NCI-H1930 (cell line): ENCODE measurements at places on chromosomes 6 and 20.

DNA sequence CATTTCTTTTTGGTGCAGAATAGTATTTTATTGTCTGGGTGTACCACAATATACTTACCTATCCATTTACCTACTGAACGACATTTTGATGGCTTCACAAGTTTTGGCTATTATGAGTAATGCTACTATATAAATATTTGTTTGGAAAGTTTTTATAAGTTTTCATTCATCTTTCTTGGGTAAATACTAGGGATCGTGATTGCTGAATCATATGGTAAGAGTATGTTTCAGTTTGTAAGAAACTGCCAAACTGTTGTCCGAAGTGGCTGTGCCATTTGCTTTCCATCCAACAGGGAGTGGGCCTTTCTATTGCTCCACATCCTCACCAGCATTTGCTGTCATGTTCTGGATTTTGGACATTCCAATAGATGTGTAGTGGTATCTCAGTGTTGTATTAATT is 104.2 kb downstream of the CDYL start:
- no peak for DNase-seq

- DNase-seq: no peak
These were observed 21.8 kb upstream of the MYLK2 start for GRCh38 chr20:31797364-31797763.

DNA sequence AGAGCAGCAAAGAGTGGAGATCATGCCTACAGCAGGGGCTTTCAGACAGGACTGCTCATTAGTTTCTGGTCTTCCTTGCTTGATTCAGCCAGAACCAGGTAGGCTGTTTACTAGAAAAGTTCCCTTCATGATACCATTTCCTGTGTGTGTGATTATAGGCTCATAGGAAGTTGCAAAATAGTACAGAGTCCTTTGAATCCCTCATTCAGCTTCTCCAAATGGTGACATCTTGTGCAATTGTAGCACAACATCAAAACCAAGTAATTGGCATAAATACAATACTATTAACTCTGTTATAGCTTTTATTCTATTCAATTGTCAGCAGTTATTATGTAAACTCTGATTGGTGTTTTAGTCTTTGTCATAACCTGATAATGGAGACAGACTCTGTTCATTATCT is 347.3 kb upstream of the CDH4 start:
- DNase-seq: no peak

DNA sequence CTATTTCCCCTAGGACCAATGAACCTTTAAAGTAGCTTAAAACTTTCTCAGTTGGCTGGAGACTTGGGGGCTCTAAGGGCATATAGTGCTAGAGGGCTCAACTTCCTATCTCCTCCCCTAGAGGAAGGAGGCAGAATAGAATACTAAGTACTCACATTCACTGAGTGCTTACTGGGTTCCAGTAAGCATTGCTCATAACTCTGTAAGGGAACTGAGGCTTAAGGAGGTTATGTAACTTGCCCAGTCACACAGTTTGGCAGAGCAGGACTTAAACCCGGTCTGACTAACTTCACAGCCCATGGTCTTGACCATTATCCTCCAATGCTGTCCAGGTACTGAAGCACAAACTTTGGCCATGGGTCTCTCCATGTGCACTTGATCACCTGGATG is 12.5 kb downstream of the SESN1 start:
- DNase-seq: no peak

GRCh38 chr6:152259234-152259633 is 377.9 kb downstream of the SYNE1 start:
- DNase-seq: no peak

- no peak for DNase-seq
These were observed 183.6 kb downstream of the SMOC2 start for GRCh38 chr6:168624540-168624939.

DNA sequence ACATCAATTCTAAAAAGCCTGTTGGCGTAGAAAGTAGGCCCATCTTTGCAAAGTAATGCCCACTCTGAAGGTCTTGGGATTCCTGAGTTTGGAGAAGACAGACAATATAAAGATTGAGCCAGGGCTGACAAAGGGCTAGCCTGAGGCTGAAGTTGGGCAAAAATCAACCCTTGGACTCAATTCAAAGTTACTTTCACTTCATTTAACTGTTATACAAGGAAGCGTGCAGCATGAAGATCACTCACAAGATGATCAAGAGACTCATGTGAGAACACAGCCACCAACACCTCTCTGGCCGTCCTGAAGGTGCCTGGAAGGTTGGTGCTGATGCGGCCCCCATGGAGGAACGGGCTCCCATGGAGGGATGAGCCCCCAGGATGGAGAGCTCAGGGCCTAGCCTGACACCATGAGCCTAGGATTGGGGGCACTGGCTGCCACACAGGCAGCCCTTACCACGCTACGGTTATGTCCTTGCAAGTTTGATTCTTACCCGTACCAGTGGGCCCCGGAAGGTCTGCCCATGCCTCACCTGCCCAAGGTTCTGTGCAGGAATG is 26.6 kb downstream of the FOXC1 start:
- DNase-seq: no peak

GRCh38 chr20:14848806-14849205 is 511.4 kb upstream of the FLRT3 start:
- DNase-seq: no peak
